ENCODE measurements at places on chromosomes 1 and 21. TPM values are rescaled to one million over a fixed set of nuclear protein-coding genes. Genes with fewer than 3 reads are reported as not detected.
A peak's percentile ranks its signal among the peaks of the same experiment; 100 is the strongest.

- no peak for DNase-seq
Measured at GRCh38 chr1:3795453-3796214, 664 bp downstream of the LRRC47 start.

GRCh38 chr1:104467590-104467989 lies 717.9 kb downstream of the AMY1C start:
- no peak for DNase-seq

- peak; percentile 38 for DNase-seq
Measured at GRCh38 chr1:6412896-6413295, 6.8 kb downstream of the HES2 start.

DNA sequence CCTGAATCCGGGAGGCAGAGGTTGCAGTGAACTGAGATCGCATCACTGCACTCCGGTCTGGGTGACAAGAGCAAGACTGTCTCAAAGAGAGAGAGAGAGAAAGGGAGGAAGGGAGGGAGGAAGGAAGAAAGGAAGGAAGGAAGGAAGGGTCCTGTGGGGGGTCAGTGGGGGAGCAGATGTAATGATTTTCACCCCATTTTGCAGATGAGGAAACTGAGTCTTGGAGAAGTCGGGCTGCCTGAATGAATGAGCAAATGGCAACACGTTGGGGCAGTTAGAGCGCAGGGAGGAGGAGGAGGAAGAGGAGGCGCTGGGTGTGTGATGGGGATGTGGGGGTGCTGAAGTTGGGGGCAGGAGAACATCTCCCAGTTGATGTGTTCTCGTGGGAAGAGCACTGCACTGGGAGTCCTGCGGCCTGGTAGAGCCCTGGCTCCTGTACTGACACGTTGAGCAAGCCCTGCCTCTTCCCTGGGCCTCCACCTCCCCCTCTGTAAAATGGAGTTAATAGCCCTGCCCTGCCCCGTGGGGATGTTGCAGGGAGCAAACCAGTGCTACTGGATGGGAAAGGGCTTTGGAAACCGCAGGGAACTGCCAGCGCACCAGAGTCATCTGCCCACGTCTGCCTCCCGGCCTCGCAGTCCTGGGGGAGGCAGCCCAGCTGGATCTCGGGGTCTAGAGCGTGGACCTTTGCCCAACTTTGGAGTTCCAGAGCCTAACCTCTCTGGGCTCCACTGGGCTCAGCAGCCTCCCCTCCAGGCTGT lies 103.2 kb upstream of the CASZ1 start:
- DNase-seq = no peak

DNA sequence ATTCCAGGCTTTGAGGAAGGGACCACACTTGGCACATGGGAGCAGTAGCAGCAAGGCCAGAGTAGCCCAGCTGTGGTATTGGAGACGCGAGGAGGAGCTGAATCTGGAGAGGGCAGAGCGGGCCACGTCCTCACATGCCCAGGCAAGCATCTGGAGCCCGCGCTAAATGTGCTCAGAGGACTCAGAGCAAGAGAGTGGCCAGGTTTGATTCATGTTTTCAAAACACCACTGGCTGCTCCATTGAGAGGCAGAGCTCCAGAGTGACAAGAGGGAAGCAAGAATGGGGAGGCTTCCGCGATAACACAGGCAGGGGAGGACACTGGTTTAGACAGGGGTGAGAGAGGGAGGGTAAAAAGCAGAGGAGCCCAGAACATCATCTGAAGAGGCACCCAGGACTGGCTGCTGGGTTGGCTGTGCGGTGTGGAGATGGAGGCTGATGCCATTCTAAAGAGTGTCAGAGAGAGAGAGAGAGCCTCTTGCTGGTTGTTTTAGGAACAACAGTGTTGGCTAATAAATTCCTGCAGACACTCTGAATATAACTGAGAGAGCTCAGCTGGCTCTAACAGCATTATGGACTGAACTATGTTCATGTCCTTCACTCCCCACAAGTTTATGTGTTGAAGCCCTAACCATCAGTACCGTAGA lies 32.3 kb downstream of the RCAN1 start:
- peak; percentile 28 for DNase-seq

DNA sequence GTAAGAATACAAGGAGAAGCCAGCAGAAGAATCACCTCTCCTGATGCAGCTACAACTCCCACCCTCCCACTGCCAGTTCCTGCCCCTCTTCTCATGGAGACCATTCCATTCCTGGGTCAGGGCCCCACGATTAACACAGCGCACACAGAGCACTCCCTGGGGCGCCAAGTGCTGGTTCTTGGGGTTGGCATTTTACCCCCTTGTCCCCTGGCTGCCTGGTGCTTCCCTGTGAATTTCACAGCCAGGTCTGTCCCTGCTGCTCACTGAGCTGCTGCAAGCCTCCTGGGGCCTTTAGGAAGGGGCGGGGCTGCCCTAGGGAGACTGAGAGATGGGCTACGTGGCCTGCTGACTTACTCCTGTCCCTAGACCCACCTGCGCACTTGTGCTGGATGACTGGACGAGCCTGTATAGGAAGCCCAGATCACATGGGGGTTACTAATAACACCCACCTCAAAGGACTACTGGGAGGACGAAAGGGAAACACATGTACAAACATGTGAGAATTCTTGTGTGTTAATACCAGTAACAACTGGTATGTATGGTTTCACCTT lies 4.8 kb downstream of the ZNF672 start:
- no peak for DNase-seq

- no peak for DNase-seq
Measured at GRCh38 chr1:176957603-176958002, 206.9 kb downstream of the ASTN1 start.

GRCh38 chr1:20348326-20348915 lies 57.7 kb downstream of the VWA5B1 start:
- DNase-seq = no peak

DNA sequence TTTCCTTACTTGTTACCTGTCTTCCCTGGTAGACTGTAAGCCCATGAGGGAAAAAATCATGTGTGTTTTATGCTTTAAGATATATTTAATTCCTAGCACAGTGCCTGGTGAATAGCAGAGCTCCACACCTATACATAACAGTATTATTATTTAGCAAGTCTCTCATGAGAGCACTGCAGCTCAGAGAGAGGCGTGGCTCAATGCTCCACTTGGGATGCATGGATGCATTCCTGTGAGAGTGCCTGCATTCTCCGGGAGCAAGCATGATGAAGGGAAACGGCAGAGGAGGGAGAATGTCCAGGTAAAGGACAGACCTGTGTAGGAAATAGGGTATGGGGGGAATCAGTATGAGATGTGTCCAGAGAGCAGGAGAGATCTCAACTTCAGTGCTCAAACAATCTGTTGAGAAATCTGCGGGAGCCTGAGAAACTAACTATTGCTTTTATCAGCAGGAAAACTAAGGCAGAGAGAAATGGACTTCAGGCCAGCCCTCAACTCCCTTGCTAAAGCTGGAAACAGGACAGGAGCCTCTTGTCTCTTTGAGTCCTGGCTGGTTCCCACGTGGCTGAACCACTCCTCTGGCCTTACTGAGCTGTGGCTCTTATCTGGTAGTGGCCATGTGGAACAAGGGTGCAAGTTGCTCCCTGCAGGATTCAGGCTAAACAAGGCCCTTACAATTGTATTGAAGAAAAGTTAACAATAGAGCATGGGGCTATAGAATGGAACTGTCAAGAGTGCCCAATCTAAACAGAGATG lies 113.1 kb downstream of the KCNN3 start:
- no peak for DNase-seq

- no peak for DNase-seq
Measured at GRCh38 chr1:228891272-228892034, 156.2 kb downstream of the RHOU start.

DNA sequence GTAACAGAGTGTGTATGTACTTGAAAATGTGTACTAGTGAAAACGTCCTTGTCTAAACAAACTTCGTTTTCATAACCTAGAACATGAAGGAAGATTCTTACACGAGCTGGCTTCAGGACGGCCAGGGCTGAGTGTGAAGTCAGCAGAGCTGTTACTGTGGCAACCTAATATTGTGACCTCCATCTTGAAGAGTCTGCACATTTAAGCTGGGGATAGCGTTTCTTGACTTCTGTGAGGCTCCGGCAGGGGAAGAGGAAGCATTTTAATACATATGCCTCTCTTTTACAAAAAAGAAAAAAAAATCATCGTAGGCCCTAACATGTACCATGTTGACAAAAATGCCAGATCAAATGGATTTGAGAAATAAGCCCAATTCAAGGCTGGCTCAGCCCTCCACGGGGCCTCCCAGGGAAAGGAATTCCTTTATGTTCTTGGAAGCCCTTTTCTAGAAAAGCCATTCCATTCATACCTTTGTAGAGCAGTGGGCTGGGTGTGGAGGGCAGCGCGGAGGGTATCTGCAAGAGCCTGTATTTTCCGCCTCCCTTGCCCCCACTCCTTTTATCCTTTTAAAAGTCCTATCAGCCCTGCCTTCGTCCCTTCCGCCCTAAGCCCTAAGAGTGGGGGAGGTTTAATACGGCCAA lies 51.1 kb downstream of the SIM2 start:
- no peak for DNase-seq

DNA sequence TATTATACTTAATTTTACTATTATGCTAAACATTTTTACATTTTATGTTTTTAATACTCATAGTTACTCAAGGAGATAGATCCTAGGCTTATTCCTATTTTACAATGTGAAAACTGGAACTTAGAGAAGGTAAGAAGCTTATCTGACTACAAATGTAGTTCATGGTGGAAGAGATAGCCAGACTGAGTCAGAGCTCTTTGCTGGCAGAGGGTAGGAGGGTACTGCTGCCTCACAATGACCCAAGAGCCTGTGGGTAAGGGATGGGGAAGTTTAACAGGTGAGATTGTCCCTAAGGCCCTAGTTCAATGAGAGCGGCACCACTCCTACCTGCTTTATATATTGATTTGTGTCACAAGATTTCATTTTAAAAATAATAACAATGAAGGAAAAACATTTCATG lies 34.1 kb upstream of the NEK7 start:
- DNase-seq = peak; percentile 17

GRCh38 chr1:46606255-46606965 lies 2.3 kb upstream of the MKNK1 start:
- no peak for DNase-seq

OR2L13 gene
- not detected for polyA plus RNA-seq

MANEAL gene
- polyA plus RNA-seq = 13.8 TPM

ADORA1 gene
- 0.94 TPM for polyA plus RNA-seq

LCE1E gene
- not detected for polyA plus RNA-seq

AMY1A gene
- not detected for polyA plus RNA-seq

HSF2BP gene
- polyA plus RNA-seq = 1.7 TPM

LIN28A gene
- polyA plus RNA-seq = 0.03 TPM

AADACL3 gene
- not detected for polyA plus RNA-seq

DIO1 gene
- polyA plus RNA-seq = not detected
